NCI-H187 treated with DMSO at 0.1 percent for 48 hours (cell line): ENCODE measurements at places on chromosomes 13 and 19.

DNA sequence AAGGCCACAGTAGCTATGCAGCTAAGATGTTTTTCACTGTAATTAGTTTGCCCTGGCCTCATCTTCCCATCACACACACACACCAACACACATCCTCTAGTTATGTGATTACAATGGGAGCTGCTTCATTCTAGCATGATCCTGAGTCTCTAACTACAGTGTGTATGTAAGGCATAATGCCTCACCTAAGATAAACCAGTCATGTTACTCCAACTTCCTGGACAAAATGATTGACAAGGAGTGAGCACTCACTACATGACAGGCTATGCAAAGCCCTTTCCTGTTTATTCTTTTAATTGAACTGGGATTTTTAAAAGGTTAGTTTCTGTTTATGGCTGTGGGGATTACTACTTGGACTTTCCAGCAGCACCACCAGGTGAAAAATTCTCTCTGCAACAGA lies 400.8 kb upstream of the ATXN8OS start:
- no peak for DNase-seq

- DNase-seq: no peak
Measured at GRCh38 chr13:91664039-91664438, 265.6 kb downstream of the GPC5 start.

DNA sequence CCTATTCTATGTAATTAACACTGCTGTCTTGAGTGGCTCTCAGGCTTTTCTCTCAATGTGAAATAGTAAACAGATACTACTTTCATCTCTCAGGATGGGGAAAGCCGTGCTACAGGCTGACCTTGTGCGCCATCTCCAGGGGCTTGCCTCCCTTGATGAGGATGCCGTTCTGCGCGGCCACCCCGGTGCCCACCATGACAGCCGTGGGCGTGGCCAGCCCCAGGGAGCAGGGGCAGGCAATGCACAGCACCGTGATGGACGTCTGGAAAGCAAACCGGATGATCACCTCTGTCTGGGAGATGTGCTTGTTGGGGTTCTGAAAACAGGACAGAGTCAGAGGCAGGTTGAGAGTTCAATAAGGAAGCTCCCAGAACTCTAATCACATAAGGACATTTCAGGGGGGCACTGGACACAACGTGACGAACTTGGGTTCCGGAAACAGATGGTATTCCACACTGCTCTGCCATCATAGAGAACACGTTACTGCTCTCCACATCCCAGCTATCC lies 65.0 kb downstream of the ATP7B start:
- no peak for DNase-seq

DNA sequence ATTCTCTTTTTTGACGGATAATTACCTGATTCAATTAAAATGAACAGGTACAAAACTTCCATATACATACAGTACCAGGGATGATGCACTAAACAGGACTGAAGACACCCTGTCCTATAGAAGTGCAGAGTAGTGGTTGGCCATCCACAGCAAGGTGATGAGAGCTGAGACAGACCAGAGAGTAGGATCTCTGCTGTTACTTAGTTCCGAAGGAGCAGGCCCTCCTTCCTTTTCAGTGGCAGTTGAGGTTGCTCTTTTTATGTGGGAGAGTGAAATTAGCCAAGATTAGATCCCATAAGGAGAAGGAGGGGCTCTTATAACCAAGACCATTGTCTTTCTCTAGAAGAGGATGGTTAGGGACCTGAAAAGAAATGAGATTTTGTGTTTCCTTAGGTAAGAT lies 4.0 kb downstream of the PDS5B start:
- no peak for DNase-seq

- no peak for DNase-seq
Measured at GRCh38 chr13:99272481-99272880, 14.3 kb upstream of the GPR18 start.

DNA sequence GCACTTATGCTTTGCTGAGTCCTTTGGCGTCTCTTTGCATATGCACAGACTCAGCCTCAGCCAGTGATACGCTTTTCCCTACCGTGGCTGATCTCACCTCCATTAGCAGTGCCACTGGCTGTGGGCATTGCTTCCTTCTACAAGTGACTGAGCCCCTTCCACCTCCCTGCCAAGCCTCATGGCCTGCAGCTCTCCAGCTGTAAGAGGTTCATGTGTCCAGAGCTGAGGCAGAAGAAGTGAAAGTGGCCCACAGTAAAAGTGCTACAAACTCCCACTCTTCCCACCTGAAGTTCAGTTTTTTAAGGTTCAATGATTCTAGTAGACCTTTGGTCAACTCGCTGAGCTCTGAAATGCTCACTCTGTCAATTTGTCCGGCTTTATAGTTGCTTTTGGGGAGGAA lies 44.7 kb downstream of the SMARCA4 start:
- DNase-seq: no peak

- DNase-seq: no peak
Measured at GRCh38 chr19:2867025-2867991, at the start of gene ZNF556. TSS of gene ZNF556 (plus strand) at chr19:2867335. CDS start at chr19:2867422, 87 bp downstream.

- no peak for DNase-seq
Measured at GRCh38 chr13:114140906-114141250, 8.5 kb upstream of the RASA3 start.

GRCh38 chr13:62194371-62194770 lies 778.7 kb upstream of the PCDH20 start:
- DNase-seq: no peak

DNA sequence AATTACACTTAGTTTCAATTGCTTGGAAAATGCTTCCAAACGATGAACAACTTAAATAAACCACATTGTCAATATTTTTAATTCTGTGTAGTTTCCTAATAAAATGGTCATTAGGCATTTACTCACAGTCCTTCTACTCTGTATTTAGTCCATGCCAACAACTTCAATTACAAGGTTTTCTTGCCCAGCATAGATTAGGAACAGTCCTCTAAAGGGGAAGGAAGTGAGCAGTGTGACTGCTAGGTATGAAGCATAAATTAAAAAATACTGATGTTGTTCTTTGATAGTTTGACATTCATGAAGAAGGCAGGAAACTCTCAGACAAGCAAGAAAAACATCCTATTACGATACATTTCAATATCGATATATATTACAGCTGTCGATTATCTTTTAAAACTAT lies 716.0 kb upstream of the PCDH9 start:
- DNase-seq: no peak

DNA sequence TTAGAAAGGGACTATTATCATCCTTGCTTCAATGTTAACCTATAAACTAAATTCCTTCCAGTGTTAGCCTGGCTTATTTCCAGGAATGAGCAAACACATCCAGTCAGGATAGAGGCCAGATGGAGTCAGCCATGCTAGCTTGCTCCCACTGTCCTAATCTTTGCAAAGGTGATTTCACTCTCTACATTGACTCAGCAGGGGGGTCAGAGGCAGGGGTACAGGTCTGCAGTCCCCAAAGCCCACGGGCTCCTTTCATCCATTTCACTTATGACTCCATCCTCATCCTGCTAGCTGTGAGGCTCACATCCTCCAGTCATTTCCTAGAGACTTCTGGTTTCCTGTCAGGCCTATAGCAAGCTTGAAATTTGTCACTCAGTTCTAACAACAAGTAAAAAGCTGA lies 63.4 kb upstream of the CEACAM8 start:
- DNase-seq: no peak

DNA sequence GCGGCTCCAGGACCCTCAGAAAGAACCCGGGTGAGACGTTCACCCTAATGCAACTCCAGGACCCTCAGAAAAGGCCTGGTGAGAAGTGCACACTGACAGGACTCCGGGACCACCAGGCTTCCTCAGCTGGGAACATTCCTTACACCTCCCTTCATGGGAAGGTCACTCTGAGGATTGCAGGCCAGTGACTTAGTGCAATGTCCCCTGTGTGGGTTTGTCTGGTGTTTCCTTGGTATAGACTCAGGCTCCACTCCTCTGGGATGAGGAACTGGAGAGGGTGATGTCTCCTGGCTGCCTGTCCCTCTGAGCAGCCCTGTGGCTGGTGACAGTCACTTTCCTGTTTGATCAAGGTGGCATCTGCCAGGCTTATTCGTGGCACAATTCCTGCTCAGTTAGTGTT lies 49.7 kb downstream of the TEX29 start:
- DNase-seq: no peak

GRCh38 chr13:32121316-32121715 lies 89.7 kb downstream of the FRY start:
- DNase-seq: no peak

DNA sequence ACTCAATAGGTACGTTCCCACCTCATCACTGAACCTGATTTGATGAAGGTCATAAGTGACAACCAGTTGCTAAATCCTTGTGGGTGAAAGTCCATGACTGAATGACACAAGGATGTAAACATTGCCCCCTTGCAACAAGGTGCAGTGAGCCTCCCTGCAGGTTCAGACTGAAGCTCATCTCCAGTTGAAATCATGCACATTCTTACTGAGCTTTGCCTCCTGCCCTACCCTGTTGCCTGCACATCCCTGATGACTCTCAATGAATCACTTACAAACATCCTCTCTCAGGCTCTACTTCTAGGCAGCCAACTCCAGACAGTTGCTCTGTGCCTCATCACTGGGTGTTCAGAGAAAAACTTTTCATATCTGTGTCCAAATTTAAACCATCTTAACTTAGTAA lies 42.5 kb upstream of the ARGLU1 start:
- DNase-seq: no peak

DNA sequence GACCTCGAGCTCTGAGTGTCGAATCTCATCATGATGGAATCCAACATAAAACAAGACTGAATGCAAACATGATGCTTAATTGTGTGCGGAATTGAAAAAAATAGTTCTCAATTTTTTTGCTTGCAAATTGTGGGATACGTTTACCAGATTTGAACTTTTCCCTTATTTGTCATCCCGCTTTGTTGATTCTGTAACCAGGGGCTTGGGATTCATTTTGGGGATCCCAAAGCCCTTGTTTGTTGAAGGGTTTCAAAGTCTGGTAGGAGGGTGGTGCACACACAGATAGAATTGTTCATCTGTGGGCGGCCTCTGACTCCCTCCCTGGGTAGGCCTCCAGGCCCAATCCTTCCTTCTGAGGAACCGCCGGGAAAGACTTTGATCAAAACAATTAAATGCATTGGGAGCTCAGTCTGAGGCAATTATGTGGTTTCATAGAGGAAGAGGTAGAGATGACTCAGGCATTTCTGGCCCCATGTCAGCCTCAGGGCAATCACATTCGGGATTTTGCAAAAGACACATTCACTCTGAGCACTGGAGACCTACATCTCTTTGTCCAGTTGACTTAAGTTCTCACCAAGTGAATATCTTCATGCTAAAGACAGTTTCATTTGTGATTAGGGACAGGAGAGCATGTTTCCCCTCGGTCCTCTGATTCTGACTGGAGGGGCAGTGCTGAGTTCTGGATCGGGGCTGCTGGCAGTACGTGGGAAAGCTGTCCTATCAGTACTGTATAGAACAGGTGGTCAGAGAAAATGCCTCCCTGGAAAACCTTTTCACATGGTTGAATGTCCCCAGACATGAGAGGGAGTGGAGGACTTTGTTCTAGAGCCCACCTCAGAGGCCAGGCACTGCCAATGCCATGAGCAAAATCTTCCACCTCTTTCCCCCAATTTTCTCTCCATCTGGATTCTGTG lies 27.8 kb upstream of the IGFL4 start:
- DNase-seq: no peak

DNA sequence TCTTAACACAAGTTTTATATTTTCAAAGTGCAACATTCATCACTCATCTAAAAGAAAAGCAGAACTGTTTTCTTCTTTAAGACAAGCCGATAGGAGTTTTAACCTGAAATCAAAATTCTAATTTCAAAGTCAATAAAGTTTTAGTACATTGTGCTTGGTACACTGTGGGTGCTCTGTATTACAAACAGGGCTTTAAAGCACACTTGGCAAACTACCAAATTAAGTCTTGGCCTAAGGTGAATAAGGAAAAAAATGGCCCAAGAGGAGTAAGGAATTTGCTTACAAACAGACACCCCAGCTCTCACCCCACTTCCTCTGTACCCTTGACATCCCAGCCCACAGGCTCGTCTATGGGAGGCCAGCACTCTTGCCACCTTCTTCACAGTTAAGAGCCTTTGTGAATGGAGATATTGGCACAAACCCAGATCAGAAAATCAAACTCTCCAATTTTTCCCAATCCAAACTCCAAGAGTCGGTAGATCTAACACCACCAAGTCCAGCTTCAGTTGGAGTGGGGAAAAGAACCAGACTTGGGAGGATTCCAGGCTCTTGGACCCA lies 66.0 kb downstream of the ABCC4 start:
- DNase-seq: no peak

- DNase-seq: no peak
Measured at GRCh38 chr19:14168259-14168972, 32.0 kb upstream of the ASF1B start.
